ENCODE measurements at places on chromosomes 7 and 10. TPM values are rescaled to one million over a fixed set of nuclear protein-coding genes. Genes with fewer than 3 reads are reported as not detected.

The LRIT1 gene
- not detected for polyA plus RNA-seq

The LHFPL3 gene
- polyA plus RNA-seq = not detected

The C10orf105 gene
- 0.20 TPM for polyA plus RNA-seq

The PGAM2 gene
- polyA plus RNA-seq = 0.63 TPM

The OR6B1 gene
- polyA plus RNA-seq = not detected

The HECW1 gene
- 0.05 TPM for polyA plus RNA-seq
